ENCODE measurements at places on chromosomes 3 and 15.
A peak's percentile ranks its signal among the peaks of the same experiment; 100 is the strongest.

DNA sequence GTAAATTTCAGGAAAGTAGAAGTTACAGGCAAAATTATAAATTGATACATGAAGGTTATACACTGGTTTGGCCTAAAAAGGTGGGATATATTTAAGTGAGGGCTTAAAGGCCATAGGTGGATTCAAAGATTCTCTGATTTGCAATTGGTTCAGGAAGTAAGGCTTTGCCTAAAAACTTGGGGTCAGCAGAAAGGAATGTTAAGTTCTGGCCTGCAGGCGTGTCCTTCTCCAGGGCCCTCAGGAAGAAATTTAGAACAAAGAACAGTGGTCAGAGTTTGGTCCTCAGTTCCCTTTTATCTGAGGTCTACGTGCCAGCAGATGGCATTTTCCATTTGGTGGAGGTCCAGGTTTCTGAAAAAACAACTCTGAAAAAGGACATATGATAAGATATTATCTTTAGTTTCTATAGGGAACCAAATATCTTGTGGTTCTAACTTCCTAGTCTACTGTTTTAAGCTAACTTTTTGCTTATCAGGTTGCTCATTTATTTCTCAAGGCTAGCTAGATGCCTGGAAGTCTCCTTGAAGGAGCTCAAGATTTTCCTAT, 40.5 kb downstream of the SCN11A start:
- peak; percentile 6 for DNase-seq

DNA sequence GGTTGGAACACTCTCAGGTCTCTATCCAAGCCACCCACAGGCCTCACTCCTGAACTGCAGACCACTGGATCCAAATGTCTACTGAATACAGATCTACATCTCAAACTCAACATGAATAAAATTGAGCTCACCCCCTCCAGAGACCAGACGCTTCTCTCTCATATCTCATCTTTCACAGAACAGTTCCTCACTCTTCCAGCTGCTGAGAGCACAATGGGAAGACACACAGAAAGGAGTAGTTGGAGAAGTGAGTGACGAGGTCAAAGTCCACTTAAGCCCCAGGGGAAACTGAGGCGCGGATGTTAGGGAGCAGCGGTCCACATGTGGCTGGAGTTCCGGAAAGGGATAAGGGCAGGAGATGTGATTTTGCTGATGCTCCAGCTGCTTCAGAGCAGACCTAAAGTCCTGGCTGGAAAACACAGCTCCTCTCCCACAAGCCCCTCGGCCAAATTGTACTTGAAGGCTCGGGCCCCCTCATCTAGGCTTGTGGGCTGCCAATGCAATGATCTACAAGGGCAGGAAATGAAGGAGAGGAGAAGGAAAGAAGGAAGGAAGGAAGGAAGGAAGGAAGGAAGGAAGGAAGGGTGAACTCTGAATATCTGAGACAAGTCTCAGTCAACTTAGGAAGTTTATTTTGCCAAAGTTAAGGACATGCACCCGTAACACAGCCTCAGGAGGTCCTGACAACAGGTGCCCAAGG, 211.2 kb upstream of the TLE3 start:
- no peak for DNase-seq

GRCh38 chr15:75067123-75067830, 43.9 kb downstream of the PPCDC start:
- DNase-seq, result peak; percentile 93

DNA sequence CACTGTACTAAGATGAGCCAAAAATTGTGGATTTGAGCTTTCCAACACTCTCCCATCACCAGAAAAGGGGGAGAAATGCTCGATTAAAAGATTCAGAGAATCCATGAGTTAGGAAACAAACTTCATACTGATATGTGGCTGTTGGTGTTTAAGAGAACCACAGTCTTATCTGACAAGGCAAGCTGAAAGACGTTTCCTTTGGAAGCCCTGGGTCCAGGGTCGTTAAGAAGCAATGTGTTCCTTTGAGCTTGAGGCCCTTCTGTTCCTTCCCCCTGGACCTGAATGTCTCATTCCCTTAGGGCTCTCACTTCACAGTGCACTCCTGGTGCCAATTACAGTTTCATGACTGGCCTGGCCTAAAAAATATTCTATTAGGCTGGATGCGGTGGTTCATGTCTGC, 524.8 kb upstream of the PPP2R3A start:
- DNase-seq, result no peak

DNA sequence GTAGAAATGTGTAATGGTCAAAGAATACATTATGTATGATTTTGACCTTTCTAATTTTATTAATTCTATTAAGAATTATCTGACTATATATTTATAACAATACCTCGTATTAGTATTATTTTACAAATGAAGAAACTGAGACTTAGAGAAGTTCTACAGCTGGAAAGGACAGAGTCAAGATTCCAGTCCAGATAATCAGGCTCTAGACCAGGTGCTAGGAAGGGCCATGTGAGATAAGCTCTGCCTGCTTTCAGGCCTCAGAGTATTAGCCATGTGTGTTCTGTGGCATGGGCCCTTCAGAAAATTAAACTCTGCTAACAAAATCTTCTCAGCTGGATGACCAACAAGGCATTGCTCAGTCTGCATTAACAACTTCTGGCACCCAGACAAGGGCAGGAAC, 87.5 kb downstream of the CD200R1L start:
- no peak for DNase-seq

DNA sequence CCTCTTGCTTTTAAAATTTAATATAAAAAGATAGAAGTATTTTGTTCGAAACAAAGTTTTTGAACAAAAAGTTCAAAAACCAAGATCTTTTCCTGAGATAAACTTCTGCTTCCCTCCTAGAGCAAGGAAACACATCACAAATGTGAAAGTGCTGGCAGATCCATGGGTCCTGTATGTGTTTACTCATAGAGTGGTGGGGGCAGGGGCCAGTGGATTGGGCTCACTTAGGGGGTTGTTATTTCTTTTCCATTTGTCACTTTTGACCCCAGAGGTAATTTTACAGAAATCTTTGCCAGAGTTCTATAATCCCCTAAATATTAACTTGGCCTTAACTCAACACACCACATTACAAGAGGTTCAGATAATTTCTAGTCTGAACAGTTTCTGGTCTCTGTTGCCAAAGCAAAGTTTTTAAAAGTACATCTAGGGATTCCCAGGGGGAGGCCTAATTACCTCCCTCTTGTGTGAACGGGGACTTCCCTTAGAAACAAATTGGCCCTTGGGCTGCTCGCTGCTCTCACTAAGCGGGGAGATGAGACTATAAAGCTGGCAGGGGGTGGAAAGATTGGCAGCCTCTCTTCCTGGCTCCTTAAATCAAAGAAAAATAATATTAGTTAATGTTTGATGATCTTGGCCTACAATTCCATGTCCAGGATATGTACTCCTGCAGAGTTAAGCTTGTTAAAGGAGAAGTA, 66.8 kb upstream of the PTX3 start:
- no peak for DNase-seq

DNA sequence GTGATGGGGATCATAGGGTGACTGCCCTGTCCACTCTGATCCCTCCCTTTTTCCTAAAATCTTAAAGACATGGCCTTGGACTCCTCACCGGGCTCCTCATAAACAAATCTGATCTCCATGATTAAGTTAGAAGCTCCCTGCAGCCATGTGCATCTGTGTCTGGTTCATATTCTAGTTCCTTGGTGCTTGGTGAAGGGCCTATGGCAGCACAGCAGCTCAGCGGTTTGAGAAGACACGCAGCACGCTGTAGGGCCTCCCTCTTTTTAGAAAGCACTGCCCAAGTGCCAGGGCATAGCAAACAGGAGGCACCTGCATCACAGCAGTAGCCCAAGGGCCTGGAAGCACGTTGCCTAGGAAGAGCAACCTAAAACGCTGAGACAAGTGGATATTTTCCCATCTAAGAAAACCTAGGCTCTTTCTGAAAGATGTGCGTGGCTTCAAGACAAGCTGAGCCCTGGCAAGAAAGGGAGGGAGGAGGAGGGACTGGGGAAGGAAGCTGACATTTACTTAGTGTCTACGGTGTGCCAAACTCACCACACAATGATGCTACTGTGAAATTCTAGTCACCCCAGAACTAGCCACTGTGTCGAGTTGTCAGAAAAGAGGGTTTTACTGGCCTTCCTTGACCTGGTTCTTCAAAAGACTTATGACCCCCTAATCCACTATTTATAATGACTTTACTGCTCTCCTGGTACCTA, 14.9 kb upstream of the ULK3 start:
- DNase-seq, result no peak

DNA sequence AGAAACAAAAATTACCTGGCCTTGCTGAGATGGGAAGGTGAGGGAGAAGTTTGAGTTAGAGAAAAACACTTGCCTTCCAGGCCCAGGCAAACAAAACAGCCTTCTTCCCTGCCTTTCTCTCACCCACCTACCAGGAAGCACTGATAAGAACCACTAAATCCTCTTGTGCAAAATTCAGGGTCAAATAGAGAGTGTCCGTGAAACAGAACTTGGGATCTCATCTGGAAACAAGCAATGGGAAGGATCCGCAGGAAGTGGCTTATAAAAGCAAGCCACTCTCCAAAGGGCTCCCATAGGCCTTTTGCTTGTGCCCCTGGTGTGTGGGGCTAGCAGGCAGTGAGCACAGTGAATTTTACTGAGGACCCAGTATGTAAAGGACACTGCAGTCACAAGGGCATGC, 11.0 kb downstream of the ADAMTS9 start:
- no peak for DNase-seq

DNA sequence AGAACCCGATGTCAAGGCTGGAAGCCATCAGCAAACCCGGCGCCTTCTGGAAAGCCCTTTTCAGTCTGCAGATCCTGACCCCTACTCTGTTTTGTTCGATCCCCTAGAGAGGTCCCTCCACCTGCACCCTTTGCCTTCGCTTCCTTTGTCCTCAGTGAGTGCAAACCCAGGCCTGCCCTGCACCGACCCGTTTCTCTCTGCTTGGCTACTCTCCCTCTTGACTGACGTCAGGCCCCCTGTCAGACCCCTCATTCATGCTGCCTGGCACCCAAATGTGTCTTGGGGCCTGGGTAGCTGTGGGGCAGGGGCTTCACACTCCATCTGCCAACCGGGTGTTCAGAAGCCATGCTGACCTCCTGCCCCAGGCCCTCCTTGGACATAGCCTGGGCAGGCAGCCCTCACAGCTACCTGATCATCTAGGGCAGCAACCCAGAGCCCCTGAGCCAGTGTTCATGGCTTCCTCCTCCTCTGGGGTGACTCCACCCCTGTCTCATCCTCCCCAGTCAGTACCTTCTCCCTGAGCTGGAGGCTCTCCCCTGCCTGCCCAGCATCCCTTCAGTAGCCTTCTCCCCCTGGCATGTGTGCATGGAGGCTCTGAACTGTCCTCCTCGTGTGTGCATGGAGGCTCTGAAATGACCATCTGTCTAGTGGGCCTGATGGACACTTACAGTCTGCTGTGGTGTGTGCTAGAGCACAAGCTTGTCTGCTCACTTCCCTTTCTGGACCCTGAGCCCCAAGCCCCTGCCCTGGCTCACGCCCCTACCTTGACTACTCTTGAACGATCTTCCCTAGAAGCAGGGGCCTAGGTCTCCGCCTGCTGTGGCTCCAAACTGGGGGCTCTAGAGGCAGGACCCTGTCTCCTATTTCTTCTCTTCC, 69.4 kb downstream of the EXOG start:
- no peak for DNase-seq

DNA sequence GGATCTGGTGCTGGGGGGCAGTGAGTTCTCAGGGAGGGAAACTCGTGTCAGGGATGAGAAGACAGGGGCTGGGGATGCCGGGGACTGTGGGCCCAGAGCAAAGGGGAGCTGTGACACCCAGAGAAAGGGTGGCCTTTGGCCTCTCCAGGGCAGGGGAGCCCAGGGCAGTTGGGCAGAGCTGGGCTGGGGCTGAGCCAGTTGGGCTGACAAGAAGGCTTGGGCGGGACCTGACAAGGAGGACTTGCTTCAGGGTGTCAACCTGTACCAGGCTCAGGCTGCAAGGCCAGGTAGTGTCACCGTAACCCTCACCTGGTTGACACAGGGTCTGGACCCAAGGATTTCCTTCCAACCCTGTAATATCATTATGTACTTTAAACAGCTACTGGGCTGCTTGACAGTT, 13.2 kb upstream of the ANPEP start:
- DNase-seq, result no peak

DNA sequence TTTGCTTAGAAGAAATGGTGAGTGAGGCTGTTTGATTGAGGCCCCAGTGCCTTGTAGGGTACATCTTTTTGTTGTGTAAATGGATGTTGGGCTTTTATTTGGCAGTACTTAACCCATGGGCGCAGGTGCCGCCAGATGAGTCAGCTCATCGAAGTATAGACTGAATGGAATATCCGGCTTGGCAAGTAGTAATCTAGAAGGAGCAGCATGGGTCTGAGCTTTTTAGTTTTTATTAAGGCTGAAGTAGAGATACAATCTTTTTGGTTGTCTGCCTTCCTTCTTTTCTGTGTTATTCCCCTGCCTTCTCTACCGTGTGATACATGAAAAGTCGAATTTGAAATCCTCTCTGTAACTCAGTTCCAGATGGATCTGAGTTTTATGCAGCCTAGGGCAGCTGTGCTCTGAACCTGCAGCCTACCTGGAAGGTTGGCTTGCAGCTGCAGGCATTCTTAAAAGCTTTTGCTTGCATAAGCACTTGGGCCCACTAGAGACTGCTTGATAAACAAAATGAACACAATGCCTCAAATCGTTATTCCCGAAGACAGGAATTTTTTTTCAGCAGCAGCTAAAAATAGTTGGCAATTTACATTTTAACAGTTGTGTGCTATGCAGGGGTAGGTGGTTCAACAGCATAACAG, 177.5 kb upstream of the CGNL1 start:
- no peak for DNase-seq

All from NCI-H226 (cell line).